Hematopoietic multipotent progenitor cell treated with erythropoietin and hydrocortisone succinate and interleukin-3 and kit ligand, for 8 days (in vitro differentiated cells): ENCODE measurements at places on chromosomes 2 and 18.

DNA sequence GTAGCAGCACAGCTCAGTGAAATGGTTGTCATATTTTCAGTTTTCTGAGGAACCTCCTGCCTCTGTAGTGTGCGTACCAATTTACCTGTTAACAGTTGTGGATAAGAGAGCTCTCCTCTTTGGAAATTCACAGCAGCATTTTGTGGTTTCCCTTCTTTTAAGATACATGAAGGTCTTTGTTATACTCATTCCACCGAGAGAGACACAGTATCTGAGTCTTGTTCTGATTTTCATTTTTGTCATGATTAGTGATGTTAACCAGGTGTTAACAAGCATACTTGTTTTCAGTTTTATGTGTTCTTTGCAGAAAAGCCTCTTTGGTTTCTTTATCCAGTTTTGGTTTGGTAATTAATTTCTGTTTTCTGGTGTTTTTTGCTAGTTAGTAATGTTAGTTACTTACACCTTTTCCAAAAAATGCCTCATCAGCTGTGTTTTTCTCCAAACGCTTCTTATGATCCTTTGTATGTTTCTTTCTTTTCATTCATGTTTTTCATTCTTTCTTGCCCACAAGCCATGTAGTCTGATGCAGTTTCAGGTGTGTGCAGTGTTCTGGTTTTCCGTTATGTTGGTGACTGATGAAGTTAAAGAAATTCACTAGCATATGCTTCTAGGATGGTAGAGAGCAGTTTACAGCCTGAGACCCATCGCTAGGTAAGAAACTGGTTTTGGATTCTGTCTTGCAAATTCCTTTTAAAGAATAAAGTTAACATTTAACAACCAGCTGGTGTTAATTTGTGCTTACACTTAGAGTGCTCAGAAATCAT lies 30.1 kb downstream of the CCDC74A start:
- no peak for DNase-seq

- DNase-seq = no peak
Observed at GRCh38 chr2:24919506-24920097, 435 bp downstream of the ADCY3 start.

DNA sequence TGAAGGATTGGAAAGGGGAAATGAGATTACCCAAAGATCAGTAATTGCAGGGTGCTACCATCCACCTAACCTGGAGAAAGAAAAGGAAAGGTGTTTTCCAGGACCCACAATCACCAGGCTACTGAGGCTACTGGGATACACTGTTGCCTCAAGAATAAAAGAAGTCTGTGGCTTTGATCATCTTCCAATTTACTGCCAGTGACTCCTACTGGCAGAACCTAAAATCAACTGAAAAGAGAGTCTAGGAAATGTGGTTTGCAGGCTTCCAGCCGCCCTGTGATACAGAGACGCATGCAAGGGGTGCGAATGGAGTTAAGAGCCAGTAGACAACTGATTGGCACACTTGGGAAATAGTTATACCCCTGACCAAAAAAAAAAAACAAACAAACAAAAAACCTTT lies 16.6 kb upstream of the TTL start:
- peak; percentile 45 for DNase-seq

DNA sequence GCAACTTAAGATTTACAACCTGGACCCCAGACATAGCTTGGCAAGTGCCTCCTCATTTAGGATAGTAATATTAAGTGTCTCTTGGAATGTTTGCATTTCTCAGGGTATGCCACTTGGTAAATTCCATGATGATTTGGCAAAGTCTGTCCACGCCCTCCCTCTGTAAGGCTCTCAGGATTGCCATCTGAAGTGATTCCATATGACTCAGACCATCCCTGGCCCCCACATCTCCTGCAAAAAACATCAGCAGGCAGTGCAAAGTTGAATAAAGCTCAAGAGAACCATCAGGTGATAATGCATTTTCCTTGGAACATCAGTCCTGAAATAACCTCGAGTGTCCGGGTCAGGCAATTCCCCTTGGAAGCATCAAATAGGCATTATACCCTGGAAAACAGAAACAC lies 27.1 kb upstream of the PIEZO2 start:
- no peak for DNase-seq

DNA sequence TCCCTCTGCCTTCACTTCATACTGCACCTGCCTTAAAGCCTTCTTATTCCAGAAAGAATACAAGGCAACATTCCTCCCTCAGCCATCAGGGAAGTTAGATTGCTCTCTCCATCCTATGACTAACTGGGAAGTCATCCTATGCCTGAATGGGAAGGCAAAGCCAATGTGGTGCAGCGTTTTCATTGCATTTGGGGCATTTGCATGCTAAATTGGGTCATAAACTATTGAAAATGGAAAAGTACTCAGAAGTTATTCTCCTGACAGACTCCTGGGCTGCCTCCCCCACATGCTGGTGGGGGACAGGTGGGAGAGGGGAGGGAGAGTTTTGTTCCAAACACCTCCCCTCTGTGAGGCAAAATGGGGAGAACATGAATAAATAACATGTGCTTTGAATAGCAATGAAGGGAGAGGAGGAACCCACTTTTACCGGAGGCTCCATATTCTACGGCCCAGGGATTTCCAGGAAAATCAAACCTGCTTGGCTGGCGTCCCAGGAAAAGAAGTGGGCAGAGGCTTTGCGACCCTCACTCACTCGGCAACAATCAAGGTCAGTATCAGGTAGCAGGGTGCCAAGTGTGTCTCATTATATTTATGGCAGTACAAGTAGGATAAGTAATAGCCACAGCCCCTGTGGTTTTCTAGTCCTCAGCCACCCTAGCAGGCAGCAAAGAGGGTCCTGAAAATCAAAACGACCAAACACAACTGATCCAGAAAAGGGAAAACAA lies 84.1 kb downstream of the BOD1L2 start:
- no peak for DNase-seq

GRCh38 chr2:226983895-226984749 lies 148.3 kb downstream of the RHBDD1 start:
- peak; percentile 79 for DNase-seq

DNA sequence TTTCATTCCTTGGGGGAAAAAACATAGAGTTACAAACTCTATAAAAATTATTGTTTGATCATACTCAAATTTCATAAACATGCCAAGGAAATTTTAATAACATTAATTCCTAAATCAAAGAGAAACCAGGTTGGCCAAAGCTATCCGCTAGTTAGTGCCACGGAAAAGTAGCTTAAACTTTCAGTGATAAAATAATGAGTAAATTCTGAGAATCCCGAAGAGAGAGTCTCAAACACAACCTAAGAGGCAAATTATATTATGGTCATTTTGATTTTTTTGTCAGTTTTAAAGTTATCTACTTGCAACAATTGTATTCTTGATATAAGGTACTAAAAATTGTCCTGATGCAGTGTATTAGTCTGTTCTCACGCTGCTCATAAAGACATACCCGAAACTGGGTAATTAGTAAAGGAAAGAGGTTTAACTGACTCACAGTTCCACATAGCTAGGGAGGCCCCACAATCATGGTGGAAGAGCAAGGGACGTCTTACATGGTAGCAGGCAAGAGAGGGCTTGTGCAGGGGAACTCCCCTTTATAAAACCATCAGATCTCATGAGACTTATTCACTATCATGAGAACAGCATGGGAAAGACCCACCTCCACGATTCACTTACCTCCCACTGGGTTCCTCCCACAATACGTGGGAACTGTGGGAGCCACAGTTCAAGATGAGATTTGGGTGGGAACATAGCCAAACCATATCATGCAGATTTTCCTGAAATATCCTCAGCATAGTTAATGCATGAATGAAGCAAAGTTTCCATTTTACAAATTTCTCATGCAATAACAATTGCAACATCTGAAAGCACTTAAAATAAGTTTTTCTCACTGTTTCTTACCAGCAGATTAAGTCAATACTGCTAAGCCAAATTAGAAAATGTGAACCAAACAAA lies 205.9 kb upstream of the STK17B start:
- no peak for DNase-seq

GRCh38 chr18:6624271-6624660 lies 105.2 kb upstream of the ARHGAP28 start:
- DNase-seq = no peak

- no peak for DNase-seq
Observed at GRCh38 chr18:77068321-77069312, 64.0 kb downstream of the MBP start.

DNA sequence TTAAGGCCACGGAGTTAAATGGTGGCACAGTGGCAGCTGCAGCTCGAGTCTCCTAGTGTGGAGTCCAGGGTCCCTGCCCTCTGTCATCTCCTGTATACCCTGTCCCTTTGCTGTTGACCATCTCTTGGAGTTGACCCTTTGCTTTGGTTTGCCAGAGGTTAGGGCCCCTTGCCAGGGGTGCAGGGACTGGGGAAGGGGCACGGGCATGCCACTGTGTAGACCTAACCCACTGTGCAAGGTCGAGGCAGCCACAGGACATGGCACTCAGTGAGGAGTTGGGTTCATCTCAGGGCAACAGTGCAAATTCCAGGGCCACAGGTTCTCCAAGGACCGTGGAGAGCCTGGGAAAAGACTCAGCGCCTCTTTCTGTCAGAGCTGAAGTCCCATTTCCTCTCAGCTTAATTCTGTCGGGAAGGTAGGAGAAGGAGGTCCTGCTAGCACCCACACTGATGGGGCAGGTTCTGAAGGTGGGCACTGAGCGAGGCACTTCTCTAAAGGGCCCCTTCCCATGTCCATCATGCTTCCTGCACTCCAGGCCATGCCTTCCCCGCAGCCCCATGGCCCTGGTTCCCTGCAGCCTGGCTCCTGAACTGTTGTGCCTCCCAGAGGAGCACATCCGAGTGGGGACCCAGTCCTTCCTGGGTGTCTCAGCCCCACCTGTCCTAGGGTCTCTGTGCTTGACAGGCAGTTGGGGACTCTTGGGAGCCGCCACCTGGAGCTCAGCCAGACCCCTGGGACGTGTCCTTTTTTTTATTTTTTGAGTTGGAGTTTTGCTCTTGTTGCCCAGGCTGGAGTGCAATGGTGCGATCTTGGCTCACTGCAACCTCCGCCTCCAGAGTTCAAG lies 2.8 kb downstream of the KHK start:
- DNase-seq = no peak

- DNase-seq = no peak
Observed at GRCh38 chr2:200189964-200190363, 116.5 kb upstream of the SPATS2L start.

- no peak for DNase-seq
Observed at GRCh38 chr18:13266218-13267100, 47.9 kb downstream of the LDLRAD4 start.

GRCh38 chr2:99631700-99632099 lies 141.9 kb upstream of the REV1 start:
- no peak for DNase-seq

GRCh38 chr2:43224131-43224570 lies 2.3 kb downstream of the ZFP36L2 start:
- peak; percentile 81 for DNase-seq

GRCh38 chr2:144524118-144525009 lies 4.4 kb upstream of the ZEB2 start:
- peak; percentile 48 for DNase-seq
